ENCODE measurements at places on chromosomes 13 and 19.

- H3K4me3 ChIP-seq = no peak overlapping the region
- no peak for DNase-seq
- H3K4me1 ChIP-seq = peaks cover 8% of the 10 kb centered on the region
- H3K27ac ChIP-seq = no peak overlapping the region
Observed at GRCh38 chr13:98839856-98840769, 87.6 kb upstream of the SLC15A1 start.

GRCh38 chr13:51797664-51798488, 6.1 kb downstream of the DHRS12 start:
- H3K4me1 ChIP-seq = peaks cover 14% of the 10 kb centered on the region
- H3K36me3 ChIP-seq = no peaks in the 10 kb centered on the region
- peaks cover 2% of the 10 kb centered on the region for H3K27me3 ChIP-seq
- DNase-seq = no peak
- no peak overlapping the region for H3K27ac ChIP-seq
- no peak overlapping the region for H3K4me3 ChIP-seq

GRCh38 chr19:44883922-44884321, 7.1 kb upstream of the TOMM40 start:
- no peak overlapping the region for H3K27ac ChIP-seq
- peaks cover under 1% of the 10 kb centered on the region for H3K4me1 ChIP-seq
- no peak overlapping the region for H3K4me3 ChIP-seq
- H3K36me3 ChIP-seq = no peaks in the 10 kb centered on the region

DNA sequence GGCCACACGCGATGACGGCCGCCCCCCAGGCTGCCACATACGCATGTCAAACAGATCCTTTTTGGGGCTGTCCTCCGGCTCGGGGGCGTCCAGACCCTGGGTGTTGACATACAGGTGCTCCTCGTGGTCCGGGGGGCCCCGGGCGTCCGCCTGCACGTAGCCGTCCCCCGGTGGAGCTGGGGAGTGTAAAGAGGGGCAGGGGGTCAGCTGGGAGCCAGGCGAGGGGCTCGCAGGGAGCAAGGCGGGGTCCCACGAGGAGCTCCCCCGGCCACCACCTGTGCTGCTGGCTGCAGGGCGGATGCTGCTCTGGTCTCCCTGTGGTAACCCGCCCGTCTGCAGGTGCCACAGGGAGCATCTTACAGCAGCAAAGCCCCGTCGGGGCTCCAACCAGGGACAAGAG, 16.1 kb upstream of the C2CD4C start:
- H3K4me1 ChIP-seq = no peaks in the 10 kb centered on the region
- H3K4me3 ChIP-seq = no peak overlapping the region
- DNase-seq = peak; percentile 39
- no peaks in the 10 kb centered on the region for H3K27me3 ChIP-seq
- H3K36me3 ChIP-seq = no peaks in the 10 kb centered on the region
- H3K27ac ChIP-seq = no peak overlapping the region

GRCh38 chr19:10625003-10625761, at the start of gene SLC44A2:
Gene SLC44A2, plus strand, starts transcription at chr19:10625553. Its CDS starts 81 bp downstream, at chr19:10625634.
- DNase-seq = no peak
- no peaks in the 10 kb centered on the region for H3K36me3 ChIP-seq
- H3K4me3 ChIP-seq = peak within 1 kb of the TSS; percentile 65
- H3K27me3 ChIP-seq = no peaks in the 10 kb centered on the region
- H3K4me1 ChIP-seq = peaks cover 29% of the 10 kb centered on the region

GRCh38 chr13:51297556-51297955, 41.9 kb upstream of the SERPINE3 start:
- no peaks in the 10 kb centered on the region for H3K4me1 ChIP-seq
- H3K4me3 ChIP-seq = no peak overlapping the region
- peaks cover 5% of the 10 kb centered on the region for H3K27me3 ChIP-seq
- H3K36me3 ChIP-seq = no peaks in the 10 kb centered on the region
- no peak for DNase-seq
- H3K27ac ChIP-seq = no peak overlapping the region

- peaks cover 37% of the 10 kb centered on the region for H3K4me1 ChIP-seq
- no peak overlapping the region for H3K4me3 ChIP-seq
- no peaks in the 10 kb centered on the region for H3K27me3 ChIP-seq
- H3K36me3 ChIP-seq = no peaks in the 10 kb centered on the region
- no peak overlapping the region for H3K27ac ChIP-seq
Observed at GRCh38 chr19:15534957-15535864, 26.9 kb downstream of the CYP4F22 start.

- no peaks in the 10 kb centered on the region for H3K27me3 ChIP-seq
- peaks cover 50% of the 10 kb centered on the region for H3K4me1 ChIP-seq
- peak overlapping the region; percentile 89 for H3K4me3 ChIP-seq
- peak overlapping the region; percentile 88 for H3K27ac ChIP-seq
Observed at GRCh38 chr19:2234996-2235380, 1.1 kb downstream of the PLEKHJ1 start.

DNA sequence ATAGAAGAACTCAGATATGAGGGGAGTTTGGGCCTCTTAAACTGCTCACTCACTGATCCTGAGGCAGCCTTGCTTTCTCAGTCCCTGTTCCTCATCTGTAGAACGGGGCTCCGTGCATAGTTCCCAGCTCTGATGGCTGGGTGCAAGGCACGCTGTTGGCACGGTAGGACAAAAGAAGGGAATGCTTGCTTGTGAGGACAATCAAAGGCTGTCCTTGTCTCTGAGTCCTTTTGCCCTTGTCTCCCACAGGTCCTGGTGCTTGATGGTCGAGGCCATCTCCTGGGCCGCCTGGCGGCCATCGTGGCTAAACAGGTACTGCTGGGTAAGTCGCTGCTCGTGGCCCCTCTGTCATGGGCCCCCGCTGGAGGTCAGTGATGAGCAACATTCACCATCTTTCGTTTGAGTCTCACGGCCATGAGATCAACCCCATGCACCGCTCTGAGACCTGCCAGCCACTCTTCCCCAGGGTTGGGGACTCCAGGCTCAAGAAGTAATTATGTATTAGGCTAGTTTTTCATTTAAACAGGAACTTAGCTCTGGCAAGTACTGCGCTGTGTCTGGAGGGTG, 2.3 kb downstream of the RPL13A start:
- no peaks in the 10 kb centered on the region for H3K27me3 ChIP-seq
- peaks cover 43% of the 10 kb centered on the region for H3K4me1 ChIP-seq
- peak overlapping the region; percentile 98 for H3K4me3 ChIP-seq

DNA sequence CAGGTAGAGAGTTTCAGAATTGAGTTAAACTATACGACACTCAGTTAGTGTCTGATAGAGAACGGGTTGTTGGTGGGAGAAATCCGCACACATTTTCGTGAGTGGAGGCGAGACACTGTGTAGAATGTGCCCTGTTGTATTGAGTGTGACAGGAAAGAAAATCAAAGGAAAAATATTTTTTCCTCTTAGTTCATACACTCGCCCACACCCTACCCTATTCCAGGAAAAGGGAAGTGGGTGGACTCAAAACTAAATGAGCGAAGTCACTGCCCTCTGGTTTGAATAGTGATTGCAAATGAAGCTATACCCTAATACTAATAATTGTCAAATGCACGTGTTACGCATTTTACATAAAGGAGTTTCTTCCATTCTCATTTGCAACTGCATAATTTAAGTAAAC, 2.0 kb downstream of the ZNF347 start:
- H3K4me3 ChIP-seq = peak overlapping the region; percentile 73
- H3K27me3 ChIP-seq = peaks cover 3% of the 10 kb centered on the region
- DNase-seq = no peak
- H3K36me3 ChIP-seq = peaks cover 51% of the 10 kb centered on the region
- H3K4me1 ChIP-seq = peaks cover 22% of the 10 kb centered on the region

- no peaks in the 10 kb centered on the region for H3K4me1 ChIP-seq
- DNase-seq = no peak
- H3K27me3 ChIP-seq = no peaks in the 10 kb centered on the region
- no peak overlapping the region for H3K4me3 ChIP-seq
- H3K36me3 ChIP-seq = peaks cover 10% of the 10 kb centered on the region
- no peak overlapping the region for H3K27ac ChIP-seq
Observed at GRCh38 chr13:39676315-39676876, 20.9 kb downstream of the COG6 start.

- no peak overlapping the region for H3K4me3 ChIP-seq
- peaks cover 18% of the 10 kb centered on the region for H3K4me1 ChIP-seq
- no peak overlapping the region for H3K27ac ChIP-seq
- peaks cover 62% of the 10 kb centered on the region for H3K36me3 ChIP-seq
Observed at GRCh38 chr13:31150315-31150985, 11.3 kb downstream of the HSPH1 start.
